Cerebellar cortex (tissue), 1 donor: ENCODE measurements at places on chromosomes 13 and 19.

DNA sequence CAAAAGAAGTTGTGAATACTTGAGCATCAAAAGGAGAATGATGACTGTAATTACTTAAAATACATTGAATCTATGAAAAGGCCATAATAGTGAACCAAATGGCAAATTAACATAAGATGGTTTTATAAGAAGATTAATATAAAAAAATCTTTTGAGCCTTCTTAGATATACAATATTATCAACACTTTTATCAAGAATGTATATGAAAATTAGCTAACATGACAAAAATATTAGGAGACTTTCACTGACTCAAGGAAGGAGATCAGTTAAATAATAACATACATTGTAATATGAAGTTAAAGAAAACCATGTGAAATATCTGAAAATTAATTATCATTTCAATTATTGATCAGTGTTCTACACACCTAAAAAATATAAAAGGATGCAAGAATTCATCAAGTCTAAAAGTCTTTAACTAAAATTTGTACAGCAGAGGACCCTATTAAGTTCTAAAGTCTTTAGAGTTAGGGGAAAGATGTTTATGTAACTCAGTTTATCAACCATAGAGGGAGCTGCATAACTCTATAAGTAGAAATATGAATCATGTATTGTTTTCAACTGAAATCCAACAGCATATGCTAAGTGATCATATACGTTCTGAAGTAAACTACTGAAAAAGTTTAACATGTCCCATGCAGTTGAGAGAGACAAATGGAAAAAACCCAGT is 756.1 kb upstream of the MIR17HG start:
- DNase-seq = no peak

DNA sequence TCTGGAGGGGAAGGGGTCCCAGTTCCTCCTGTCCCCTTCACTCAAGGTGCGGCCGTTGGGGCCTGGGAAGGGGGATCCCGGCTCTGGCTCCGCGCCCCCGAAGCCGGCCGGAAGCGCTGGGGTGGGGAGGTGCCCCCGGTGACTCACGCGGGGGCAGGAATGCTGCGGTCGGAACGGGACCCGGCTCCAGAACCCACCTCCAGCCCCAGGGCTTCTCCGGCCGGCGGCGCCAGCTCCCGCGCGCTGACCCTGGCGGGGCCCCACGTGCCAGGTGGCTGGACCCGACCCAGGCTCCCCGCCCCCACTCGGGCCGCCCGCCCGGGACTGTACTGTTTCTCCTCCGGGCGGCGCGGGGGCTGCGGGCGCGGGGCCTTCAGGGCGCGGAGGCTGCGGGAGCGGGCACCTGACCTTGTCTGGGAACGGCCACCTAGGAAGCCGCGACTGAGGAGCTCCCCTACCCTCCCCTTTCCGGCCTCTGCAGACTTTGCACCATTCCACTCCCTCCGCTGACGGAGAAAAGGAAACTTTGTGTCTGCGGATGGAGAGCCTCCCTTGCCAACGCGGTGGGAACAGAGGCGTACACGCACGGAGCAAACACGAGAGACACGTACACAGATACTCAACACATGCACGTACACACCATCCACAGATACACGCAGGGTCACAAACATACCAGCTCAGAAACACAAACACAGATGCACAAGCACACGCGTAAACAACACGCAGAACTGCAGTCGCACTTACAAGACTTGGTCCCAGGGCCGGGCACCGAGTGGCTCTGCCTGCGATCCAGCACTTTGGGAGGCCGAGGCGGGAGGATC is 7.2 kb downstream of the AXL start:
- no peak for DNase-seq

GRCh38 chr13:101267656-101268055 is 148.7 kb downstream of the NALCN start:
- DNase-seq = no peak

- DNase-seq = no peak
These were observed 11.4 kb downstream of the NDFIP2 start for GRCh38 chr13:79492313-79492798.

GRCh38 chr19:10812902-10813404 is 23.1 kb downstream of the TMED1 start:
- no peak for DNase-seq

DNA sequence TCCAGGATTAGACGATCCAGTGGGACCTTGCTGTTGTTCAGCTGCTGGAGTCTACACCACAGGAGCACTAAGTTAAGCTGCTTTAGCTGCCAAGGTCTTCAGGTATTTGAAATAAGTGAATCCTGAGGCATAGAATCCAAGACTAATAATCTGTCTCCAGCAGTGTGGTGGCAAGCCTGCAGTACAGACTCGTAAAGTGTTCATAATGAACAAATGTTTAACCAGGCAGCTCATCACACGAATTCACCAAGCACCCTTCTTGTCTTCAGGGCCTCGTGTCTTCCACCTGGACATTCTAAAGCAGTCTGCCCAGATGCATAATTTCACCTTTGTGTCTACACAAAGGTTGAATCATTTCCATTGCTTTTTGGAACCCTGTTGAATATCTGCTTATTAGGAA is 5.3 kb downstream of the ATP11A start:
- DNase-seq = no peak

- DNase-seq = no peak
These were observed 43.9 kb downstream of the GAS6 start for GRCh38 chr13:113819731-113820715.

GRCh38 chr13:44402899-44403445 is 29.3 kb downstream of the SERP2 start:
- no peak for DNase-seq

- no peak for DNase-seq
These were observed 1227.5 kb upstream of the MIR17HG start for GRCh38 chr13:90120026-90120425.

DNA sequence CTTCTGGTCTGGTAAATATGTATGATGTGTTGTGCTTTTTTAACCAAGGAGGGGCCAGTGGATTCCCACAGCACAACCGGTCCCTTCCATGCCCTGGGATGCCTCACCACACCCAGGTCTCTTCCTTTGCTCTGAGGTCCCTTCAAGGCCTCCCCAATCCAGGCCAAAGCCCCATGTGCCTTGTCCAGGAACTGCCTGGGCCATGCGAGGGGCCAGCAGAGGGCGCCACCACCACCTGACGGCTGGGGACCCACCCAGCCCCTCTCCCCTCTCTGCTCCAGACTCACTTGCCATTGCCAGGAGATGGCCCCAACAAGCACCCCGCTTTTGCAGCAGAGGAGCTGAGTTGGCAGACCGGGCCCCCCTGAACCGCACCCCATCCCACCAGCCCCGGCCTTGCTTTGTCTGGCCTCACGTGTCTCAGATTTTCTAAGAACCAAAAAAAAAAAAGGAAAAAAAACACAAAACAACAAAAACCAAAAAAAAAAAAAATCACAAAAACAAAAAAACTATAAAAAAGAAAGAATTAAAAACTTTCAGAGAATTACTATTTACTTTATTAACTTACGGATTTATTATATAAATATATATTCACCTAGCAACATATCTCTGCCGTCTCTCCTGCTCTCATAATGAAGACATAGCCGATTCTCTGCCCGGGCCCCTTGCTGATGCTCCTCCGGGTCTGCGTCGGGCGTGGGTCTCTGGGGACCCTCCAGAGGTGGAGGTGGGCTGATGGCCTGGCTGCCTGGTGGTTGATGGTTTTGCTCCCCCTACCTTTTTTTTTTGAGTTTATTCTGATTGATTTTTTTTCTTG is 14.4 kb downstream of the CAPN12 start:
- DNase-seq = peak; percentile 54

DNA sequence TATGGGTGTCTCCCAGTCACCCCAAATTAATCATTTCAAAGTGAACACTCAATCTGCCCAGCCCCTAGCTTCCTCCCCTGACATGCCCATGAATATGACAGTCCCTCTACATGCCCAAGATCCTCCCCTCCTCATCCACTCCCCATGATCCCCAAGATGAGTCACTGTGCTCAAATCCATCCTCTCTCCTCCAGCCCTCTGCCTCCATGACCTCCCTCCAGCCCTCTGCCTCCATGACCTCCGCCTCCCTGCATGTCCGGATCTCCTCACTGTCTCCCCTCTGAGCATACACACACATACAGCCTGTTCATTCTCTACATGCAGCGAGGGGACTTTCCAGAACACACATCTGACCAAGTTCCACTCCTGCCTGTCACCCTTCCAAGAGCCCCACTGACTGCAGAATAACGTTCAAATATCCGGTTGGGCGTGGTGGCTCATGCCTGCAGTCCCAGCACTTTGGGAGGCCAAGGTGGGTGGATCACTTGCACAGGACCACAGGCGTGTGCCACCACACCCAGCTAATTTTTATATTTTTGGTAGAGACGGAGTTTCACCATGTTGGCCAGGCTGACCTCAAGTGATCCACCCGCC is 18.4 kb upstream of the FEM1A start:
- no peak for DNase-seq

DNA sequence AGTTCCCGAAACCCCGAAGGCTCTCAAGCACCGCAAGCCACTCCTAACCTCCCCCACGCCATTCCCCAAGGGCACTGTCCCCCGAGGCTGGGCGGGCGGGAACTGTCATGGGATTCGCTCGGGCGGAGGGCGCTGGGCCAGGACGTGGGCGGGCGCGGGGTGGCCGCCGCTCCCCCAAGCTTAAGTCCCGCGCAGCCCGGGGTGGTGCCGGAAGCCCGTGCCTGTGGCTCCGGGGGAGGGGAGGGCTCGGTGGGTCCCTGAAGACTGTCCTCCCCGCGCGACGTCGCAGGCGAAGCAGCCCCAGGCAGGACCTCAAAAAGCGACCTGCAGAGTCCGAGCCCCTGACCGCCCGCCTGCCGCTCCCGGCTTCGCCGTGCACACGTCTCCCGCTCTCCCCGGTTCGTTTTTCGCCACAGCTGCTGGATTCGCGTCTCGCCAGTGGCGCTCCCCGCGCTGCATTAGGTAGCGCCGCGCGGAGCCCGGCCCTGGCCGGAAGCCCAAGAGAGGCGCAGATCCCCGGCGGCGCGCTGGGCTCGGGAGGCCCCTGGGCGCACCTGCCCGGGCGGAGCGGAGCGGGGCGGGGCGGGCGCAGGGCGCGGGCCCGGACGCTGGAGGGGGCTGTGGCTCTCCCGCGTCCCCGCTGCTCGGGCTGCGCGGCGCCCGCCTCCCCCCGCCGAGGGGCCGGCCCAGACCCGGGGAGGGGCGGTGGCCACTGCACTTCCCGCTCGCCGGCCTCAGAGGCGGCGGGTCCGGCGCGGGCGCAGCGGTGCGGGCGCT is at the start of gene FARP1:
FARP1 (plus strand) TSS at position 715 of the 777 bp plus-strand sequence. CDS start 70,149 bp downstream, outside the sequence.
- DNase-seq = peak; percentile 14

DNA sequence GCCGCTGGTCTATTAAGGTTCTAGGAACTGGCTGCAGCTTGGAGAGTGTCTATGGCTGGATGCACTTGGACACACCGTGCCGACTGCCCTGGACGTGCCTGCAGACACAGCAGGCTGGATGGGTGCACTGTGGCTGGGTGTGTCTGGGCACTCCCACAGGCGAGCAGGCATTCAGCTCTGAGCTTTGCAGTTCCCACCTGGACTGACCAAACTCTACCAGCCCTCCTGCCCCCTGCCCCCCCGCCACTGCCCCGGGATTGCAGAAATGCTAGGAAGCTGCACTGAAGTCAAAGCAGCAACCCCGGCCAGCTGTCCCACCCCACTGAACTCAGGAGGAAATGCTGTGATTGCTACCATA is 7.0 kb upstream of the LRP3 start:
- DNase-seq = no peak

DNA sequence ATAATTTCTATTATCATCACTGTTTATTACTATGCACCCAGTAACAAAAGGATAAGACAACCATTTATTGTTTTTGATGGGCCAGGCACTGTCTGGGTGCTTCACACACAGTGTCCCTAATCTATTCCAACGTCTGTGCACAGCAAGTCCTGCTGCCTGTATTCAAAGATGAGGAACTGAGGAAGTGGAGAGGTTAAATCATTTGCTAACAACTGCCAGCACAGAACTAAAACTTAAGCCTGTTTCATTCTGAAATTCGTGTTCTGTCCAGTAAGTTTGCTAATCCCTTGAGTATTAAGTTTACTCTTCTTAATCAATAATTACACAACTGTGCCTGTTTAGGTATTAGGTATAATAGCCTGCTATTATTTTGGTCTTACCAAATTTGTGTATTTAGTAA is 41.9 kb downstream of the TEX26 start:
- no peak for DNase-seq

DNA sequence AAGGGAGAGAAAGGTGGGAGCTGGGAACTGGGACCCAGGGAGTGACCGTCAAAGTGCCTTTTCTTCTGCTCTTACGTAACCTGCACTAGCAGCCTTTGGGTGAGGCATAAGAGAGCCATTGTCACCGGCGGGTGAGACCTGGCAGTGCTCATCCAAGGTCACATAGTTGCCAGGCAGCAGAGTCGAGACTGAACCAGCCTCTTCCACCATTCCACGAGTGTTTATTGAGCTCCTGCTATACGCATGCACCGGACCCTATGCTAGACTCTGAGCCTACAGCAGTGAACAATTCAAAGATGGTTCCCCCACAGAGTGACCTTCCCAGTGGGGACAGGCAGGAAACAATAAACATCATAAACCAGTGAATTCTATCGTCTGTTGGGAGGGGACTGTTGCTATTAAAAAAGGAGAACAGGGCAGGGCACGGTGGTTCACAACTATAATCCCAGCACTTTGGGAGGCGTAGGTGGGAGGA is 18.6 kb upstream of the STRN4 start:
- no peak for DNase-seq

- no peak for DNase-seq
These were observed 44.3 kb upstream of the N4BP2L1 start for GRCh38 chr13:32472194-32472621.

DNA sequence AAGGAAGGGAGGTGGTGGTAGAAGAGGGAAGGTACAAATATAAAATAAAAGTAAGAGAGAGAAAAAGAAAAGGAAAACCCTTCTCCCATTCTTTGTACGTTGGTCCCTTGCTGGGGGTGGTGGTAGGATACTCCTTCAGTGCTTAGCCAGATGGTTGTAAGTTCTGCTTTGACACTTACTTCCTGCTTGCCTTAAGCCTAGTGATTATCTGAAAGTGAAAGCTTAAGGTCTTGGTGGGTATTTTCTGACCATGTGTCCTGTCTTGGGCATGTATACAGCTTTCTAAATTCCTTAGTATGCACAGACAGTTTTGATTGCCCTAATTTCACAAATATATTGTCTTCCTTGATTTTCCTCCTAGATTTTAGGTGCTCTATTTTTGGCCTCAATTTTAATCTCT is 314.8 kb downstream of the PCDH17 start:
- no peak for DNase-seq

GRCh38 chr19:29634423-29635130 is 28.5 kb downstream of the POP4 start:
- DNase-seq = no peak

DNA sequence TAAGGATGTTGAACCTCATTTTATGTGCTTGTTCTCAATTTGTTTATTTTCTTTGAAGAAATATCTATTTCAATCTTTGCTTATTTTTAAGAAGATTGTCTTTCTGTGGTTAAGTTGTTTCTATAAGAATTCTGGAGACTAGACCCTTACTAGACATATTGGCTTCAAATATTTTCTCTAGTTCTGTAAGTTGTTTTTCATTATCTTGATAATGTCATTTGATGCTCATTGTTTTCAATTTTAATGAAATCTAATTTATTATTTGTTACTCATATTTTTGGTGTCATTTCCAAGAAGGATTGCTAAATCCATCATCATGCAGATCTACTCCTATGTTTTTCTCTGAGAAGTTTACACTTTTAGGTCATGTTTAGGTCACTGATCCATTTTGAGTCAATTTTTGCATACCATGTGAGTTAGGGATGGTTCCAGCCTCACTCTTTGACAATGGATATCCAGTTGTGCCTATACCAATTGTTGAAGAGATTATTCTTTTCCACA is 874.8 kb upstream of the SLITRK6 start:
- DNase-seq = no peak
